ENCODE measurements at places on chromosomes 16 and 17.

DNA sequence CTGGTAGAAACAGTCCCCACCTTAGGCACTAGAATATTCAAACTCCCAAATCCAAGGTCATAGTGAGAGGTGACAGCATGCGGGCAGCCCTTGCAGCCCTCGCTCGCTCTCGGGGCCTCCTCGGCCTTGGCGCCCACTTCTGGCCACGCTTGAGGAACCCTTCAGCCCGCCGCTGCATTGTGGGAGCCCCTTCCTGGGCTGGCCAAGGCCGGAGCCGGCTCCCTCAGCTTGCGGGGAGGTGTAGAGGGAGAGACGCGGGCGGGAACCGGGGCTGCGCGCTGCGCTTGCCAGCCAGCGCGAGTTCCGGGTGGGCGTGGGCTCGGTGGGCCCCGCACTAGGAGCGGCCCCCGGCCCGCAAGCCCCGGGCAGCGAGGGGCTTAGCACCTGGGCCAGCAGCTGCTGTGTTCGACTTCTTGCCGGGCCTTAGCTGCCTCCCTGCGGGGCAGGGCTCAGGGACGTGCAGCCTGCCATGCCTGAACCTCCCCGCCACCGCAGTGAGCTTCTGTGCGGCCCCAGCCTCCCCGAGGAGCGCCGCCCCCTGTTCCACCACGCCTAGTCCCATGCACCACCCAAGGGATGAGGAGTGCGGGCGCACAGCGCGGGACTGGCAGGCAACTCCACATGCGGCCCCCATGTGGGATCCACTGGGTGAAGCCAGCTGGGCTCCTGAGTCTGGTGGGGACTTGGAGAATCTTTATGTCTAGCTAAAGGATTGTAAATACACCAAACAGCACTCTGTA is 45.0 kb downstream of the KPNA2 start:
- no peak for DNase-seq

GRCh38 chr16:2016407-2016922 is 3.1 kb upstream of the NPW start:
- DNase-seq = no peak

DNA sequence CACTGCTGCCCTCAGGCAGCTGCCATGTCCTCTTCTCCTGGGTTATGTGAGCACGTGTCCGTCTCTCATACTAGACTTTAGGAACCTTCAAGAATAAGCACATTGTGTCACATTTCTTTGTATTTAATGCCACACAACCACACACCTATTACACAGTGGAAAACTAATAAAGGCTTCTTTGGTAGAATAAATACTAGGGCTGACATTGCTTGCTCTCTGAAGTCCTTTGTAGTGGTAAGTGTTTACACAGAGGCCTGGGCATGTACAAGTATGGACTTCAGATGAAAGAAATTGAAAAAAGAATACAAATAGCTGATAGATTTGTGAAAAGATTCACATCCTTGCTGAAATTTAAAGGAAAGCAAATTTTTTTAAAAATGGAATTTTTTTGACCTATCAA is 188.1 kb upstream of the CCL2 start:
- no peak for DNase-seq

DNA sequence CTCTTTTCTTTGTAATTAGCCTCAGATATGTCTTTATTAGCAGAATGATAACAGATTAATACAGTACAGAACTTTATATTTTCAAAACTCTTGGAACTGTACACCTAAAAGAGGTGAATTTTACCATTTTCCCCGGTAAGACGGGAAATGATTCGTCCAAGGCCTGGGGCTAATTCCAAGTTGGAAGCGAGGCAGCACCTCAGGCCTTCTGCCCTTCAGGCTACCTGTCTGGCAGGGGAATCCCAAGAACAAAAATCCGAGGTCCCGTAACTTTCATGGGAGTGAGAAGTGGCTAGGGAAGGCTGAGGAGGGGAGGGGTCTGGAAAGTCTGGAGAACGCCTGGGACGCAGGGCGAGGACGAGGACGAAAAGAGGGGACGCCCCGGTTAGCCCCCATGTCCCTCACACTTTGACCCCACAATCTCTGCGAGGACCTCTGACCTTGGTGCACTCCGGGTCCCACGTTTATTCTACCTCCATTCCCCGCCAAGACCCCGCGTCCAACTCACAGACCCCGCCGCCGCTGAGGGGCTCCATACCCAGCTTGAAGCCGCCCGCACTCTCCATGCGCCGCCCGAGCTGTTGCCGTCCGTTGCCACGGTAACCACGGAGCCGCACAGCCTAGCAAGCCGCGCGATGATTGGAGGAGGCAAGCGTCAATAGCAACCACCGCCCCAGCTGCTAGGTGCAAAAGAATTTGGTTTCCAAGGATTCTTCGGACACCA is at the start of gene HYDIN:
HYDIN (minus strand) TSS at position 601 of the 724 bp plus-strand sequence. CDS start 43,827 bp downstream, outside the sequence.
- DNase-seq = peak; percentile 1

- no peak for DNase-seq
Observed at GRCh38 chr17:74192950-74193781, 10.3 kb upstream of the RPL38 start.

- DNase-seq = no peak
Observed at GRCh38 chr17:2240541-2240940, 63.0 kb downstream of the SMG6 start.

- no peak for DNase-seq
Observed at GRCh38 chr17:37064956-37065355, 116.2 kb downstream of the AATF start.

DNA sequence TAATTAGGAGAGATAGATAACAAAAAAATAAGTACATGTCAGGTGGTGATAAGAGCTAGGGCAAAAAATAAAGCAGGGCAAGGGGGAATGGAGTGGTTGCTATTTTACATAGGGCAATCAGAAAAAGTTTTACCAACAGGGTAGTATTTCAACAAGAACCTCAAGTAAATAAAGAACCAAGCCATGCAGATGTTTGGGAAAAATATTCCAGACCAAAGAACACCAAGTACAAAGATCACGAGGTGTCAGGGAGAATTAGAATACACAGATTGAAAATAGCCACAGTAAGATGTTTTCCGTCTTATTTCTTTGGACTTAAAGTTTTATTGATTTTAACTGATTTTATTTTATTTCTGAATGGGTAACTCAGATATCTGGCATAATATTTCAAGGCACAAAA is 11.1 kb downstream of the SYNRG start:
- DNase-seq = no peak

DNA sequence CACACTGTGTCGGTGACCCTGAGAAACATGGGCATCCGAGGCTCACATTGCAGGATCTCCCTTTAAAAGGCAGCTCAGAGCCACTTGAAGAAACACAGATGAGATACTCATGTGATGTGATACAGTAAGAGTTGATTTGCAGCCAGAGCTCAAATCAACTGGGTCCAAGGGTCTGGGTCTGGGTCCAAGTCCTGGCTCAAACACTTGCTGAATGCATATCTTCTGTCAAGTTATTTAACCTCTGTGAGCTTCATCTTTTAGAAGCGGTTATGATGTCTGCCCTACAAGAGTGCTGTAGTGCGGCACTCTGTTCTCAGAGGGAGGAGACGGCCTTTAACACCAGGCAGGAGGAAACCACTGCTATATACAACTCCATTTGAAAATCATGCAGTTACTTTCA is 6.4 kb downstream of the KRT38 start:
- no peak for DNase-seq

GRCh38 chr17:69729944-69730343 is 315.4 kb downstream of the MAP2K6 start:
- no peak for DNase-seq

GRCh38 chr16:56795011-56795410 is 65.1 kb downstream of the NUP93 start:
- DNase-seq = no peak

DNA sequence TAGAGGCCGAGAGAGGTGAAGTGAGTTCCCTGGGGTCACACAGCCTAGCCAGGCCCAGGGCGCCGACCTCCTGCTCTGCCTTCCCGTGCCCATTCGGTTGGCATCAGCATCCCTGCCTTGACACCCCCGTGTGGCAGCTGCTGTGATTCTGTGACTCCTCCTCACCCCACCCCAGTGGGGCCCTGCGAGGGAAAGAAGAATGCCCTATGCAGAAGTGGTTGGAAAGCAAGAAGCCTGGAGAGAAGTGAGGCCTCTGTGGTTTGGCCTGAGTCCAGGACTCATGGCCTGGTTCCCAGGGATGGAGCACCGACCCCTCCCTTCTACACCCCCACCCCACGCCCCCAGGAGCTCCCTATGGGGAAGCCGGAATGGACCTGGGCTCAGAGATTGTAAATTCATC is 296.2 kb downstream of the SEC14L1 start:
- no peak for DNase-seq

DNA sequence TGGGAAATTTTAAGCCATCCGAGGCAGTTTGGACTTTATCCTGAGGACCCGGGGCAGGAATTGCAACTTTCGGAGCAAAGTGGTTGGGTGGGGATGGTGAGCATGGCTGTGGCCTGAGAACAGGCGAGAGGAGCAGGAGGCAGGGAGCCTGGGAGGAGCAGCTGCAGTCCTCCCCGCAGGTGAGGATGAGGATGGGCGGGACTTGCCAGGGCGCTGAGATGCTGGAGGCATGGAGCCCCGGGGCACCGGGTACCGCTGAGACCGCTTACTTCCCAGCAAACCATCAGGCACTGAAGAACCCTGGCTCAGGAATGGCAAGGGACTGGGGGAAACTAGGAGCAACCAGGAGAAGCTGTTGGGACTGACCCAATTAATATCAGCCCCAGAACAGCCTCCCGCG is 210.8 kb downstream of the GSG1L start:
- DNase-seq = no peak

DNA sequence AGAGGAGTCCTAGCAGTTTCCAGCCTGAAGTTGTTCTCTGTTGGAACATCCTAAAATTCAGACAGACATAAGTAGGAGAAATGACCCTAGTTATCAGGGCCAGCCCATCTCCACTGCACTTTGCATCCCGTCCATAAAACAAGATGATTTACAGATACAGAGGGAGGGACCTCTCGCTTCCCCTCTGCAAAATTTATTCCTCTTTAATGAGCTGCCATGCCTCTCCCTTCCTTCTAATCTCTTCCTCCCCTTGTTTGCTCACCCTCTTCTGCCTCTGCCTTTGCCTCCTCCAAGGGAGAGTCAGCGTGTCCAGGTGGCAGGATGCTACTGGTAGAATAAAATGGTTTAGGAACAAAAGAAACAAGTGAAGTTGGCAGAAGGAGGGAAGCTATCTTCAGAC is 351.3 kb downstream of the SOX9 start:
- no peak for DNase-seq

- no peak for DNase-seq
Observed at GRCh38 chr17:60443713-60444112, 21.4 kb downstream of the CHCT1 start.

DNA sequence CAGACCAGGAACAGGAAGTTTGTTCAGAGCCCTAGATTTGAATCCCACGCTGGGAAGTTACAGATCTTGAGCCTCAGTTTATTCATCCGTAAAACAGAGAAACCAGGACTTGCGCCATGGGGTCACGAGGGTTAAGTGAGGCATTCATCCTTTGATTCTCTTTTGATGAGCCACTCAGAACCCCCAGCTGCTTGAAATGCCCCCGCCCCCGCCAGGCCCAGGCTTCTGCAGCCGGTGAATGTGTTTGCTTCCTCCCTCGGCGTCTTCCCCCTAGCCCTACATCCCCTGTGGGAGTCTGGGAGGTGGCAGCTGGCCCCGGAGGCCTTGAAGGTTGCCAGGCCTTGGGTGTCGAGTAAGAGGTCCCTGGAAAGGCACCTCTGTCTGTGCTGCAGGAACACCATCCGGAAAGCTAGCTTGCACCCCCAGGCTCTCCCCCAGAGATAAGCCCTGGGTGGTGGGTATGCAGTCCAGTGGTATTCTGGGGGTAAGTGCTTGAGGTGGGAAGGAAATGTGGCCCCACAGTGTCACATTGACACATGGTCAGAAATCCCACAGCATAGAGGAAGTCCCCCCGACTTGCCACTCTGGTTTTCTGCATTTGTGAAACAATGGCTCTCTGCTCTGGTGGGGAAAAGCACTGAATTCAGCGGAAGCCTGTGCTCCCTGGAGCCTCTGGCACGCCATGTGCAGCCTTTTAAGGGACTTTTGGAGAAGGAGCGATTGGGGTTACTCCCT is 14.9 kb downstream of the IRF8 start:
- no peak for DNase-seq

DNA sequence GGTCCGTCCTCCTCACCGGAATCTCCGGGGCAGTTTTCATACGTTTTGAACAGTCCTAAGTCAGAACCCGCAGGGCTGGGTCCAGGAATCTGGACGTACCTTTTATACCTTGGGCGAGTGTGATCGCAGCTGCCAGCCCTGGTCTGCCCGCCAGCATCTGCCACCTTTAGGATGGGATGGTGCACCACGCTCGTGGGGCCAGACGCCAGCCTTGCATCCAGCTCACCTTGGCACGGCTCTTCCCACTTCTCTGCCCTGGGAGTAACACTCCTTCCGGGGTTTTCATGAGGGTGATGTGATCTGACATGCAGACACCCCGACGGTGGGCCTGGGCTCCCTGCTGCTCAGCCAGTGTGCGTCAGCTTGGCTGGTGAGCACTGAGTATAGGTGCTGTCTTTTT is 66.6 kb upstream of the ZNF469 start:
- no peak for DNase-seq

GRCh38 chr16:77172951-77173350 is 18.0 kb upstream of the MON1B start:
- no peak for DNase-seq

DNA sequence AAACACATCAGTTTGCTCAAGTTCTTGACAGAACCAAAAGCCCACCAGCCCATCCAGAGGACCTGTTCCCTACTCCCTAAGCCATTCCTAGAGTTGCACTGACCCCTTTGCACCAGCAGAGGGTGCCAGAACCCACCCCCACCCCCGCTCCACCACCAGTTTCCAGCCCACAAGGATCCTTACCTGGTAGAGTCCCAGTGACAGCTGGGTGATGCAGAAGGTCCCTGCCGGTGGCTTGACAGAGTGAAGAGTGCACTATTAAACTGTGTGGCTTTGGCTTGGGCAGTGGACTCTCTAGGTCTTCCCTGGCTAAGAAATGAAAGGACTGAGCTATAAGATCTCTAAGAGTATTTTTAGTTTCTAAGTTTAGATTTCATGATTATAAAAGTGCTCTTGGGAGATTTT is 73.3 kb upstream of the MTMR4 start:
- DNase-seq = peak; percentile 18

DNA sequence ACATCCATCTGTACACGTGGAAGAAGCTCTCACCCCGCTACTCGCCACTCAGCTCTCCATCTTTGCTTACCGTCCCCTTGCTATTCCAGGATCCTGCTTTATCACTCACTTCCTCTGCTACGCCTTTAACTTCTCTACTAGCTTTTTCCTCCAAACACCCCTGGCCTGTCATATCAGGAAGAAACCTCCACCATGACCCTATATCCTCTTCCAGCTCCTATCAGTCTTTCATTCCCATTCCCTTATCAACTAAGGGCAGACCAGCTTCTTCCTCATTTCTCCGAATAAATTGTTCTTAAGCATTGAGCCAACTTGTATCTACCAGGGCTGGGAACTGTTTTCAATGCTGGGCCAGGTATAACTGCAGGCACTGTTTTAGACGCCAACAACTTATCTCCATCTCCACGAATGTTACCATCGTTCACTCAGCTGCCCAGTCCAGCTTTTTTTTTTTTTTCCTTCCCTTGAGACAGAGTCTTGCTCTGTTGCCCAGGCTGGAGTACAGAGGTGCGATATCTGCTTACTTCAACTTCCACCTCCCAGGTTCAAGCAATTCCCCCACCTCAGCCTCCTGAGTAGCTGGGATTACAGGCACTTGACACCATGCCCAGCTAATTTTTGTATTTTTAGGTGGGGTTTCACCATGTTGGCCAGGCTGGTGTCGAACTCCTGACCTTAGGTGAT is 4.3 kb downstream of the IQCK start:
- no peak for DNase-seq

GRCh38 chr17:50060951-50061712 is 5.2 kb downstream of the ITGA3 start:
- DNase-seq = no peak

Data from stimulated activated CD8-positive, alpha-beta memory T cell treated with anti-CD3 and anti-CD28 coated beads, Interleukin-2, amount 100 ng/mL, for 48 hours (primary cell).